Tibial nerve (tissue), 4 donors: ENCODE measurements at places on chromosomes 6 and 20.

- no peak overlapping the region for H3K27ac ChIP-seq
- H3K36me3 ChIP-seq, result no peaks in the 10 kb centered on the region
- no peaks in the 10 kb centered on the region for H3K27me3 ChIP-seq
- H3K4me3 ChIP-seq, result no peak overlapping the region
- no peaks in the 10 kb centered on the region for H3K4me1 ChIP-seq
- DNase-seq, result no peak
Observed at GRCh38 chr6:150806790-150807189, 58.7 kb upstream of the MTHFD1L start.

GRCh38 chr20:50610212-50610718 lies 81.1 kb downstream of the RIPOR3 start:
- DNase-seq, result no peak
- no peaks in the 10 kb centered on the region for H3K4me1 ChIP-seq
- H3K36me3 ChIP-seq, result no peaks in the 10 kb centered on the region

DNA sequence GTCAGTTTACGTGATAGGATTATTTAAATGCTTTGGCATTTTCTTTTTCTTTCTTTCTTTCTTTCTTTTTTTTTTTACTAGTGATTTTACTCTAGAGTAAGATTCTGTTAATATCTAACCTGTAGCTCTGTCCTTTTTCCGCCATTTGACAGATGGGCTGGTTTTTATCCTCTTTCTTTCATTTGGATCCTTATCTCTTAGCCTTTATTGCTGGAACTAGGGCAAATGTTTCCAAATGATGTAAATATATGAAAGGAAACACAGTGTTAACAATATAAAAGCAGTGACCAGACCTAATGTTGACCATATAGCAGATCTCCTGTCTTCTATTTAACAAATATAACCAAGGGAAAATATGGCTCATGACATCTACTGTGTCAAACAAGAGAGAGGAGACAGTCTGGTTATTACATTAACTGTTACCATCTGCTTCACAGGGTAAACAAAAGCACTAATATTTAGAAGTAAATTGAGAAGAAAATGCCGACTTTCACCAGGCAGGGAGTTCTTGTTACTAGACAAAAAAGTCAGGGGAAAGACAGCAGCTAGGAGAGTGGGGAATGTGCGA lies 59.8 kb upstream of the GCLC start:
- peaks cover 15% of the 10 kb centered on the region for H3K4me1 ChIP-seq
- H3K36me3 ChIP-seq, result no peaks in the 10 kb centered on the region
- no peaks in the 10 kb centered on the region for H3K27me3 ChIP-seq
- DNase-seq, result no peak

GRCh38 chr6:5208057-5208456 lies 52.7 kb downstream of the LYRM4 start:
- peaks cover 35% of the 10 kb centered on the region for H3K4me1 ChIP-seq
- H3K27me3 ChIP-seq, result no peaks in the 10 kb centered on the region
- no peaks in the 10 kb centered on the region for H3K36me3 ChIP-seq
- H3K4me3 ChIP-seq, result no peak overlapping the region

GRCh38 chr6:16437984-16438383 lies 199.6 kb downstream of the GMPR start:
- no peak overlapping the region for H3K4me3 ChIP-seq
- H3K36me3 ChIP-seq, result no peaks in the 10 kb centered on the region
- peaks cover 9% of the 10 kb centered on the region for H3K4me1 ChIP-seq
- DNase-seq, result no peak
- H3K27ac ChIP-seq, result no peak overlapping the region
- no peaks in the 10 kb centered on the region for H3K27me3 ChIP-seq

DNA sequence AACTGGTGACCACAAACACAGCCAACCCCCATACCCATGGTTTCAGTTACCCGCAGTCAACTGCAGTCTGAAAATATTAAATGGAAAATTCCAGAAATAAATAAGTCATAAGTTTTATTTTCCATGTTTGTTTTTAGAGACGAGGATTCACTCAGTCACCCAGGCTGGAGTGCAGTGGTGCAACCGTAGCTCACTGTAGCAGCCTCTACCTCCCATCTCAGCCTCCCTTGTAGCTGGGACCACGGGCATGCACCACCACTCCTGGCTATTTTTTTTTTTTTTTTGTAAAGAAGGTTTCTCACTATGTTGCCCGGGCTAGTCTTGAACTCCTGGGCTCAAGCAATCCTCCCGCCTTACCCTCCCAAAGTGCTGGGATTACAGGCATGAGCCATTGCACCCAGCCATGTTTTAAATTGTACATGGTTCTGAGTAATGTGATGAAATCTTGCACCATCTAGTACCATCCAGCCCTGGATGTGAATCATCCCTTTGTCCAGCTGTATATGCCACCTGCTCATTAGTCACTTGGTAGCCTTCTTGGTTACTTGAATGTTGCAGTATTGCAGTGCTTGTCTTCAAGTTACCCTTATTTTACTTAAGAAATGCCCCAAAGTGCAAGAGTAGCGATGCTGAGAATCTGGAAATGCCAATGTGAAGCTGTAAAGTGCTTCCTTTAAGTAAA lies 14.5 kb downstream of the CSNK2A1 start:
- no peak for DNase-seq
- H3K4me1 ChIP-seq, result no peaks in the 10 kb centered on the region
- H3K27ac ChIP-seq, result no peak overlapping the region
- H3K36me3 ChIP-seq, result no peaks in the 10 kb centered on the region
- H3K4me3 ChIP-seq, result no peak overlapping the region

GRCh38 chr6:41277605-41278004 lies 8.9 kb downstream of the TREM1 start:
- no peak overlapping the region for H3K27ac ChIP-seq
- H3K27me3 ChIP-seq, result peaks cover 4% of the 10 kb centered on the region
